WTC11 (cell line): ENCODE measurements at places on chromosomes 3 and 15.

DNA sequence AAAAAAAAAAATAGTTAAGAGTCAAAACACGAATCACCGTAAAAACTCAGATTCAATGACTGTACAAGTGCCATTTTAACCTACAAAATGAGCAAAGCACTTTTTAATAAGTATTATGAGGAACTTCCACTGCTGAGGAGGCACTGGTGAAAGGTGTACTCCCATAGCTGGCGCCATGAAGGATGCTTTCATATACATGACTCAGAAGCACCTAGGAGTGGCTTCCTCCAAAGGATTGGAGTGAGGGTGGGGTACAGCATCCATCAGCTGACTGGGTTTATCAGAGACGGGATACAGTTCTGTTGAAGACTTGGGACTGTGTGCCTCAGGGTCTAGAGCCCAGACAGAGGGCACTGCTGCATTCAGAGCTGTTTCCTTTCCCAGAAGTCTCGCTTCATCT lies 60.9 kb upstream of the MEX3B start:
- H3K4me1 ChIP-seq: peaks cover 3% of the 10 kb centered on the region; the same call in 1 of the 2 replicates
- H3K27ac ChIP-seq: no peak overlapping the region
- no peak for DNase-seq

DNA sequence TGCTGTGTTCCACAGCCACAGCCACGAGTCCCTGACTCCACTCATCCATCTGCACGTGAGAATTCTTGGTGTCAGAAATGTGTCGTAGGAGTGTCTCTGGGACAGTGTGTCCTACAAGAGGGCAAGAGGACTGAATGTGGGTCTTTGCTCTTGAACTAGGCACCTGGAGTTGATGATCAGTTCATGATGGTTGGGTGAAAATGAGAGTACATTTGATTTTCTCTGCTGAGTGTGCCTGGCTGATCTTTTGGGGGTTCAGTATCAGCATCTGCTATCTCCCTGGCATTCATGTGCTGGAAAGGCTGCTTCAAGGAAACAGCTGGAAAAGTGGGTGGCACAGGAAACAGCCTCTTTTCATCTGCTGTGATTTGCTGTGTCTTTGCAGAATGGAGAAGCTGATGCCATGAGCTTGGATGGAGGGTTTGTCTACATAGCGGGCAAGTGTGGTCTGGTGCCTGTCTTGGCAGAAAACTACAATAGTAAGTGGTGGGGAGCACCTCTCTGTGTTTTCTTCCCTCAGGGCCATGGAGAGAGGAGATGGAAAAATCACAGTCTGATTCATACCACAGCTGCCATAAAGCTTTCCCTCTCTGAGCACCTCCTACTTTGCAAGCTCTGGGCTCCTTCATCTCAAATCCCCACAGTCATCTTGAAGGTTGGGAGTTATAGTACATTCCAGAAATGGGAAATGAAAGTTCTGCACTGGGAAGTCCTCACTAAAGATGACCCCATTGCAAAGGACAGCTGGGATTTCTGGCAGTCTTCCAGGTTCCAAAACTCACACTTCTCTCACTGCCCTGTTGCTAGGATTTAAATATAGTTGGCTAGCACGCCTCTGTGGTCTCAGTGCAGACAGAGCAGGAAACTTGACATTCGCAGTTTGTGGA lies 17.8 kb downstream of the TF start:
- H3K36me3 ChIP-seq: no peaks in the 10 kb centered on the region
- H3K4me1 ChIP-seq: peaks cover 1% of the 10 kb centered on the region
- no peaks in the 10 kb centered on the region; the same call in 1 of the 2 replicates for H3K27me3 ChIP-seq
- no peak for DNase-seq
- H3K4me3 ChIP-seq: no peak overlapping the region

- H3K27ac ChIP-seq: 0 out of 2 replicates have a peak overlapping the region, but pooled peaks have one; percentile 54
- no peaks in the 10 kb centered on the region for H3K36me3 ChIP-seq
- no peak for DNase-seq
- peaks cover 21% of the 10 kb centered on the region for H3K4me1 ChIP-seq
- no peaks in the 10 kb centered on the region for H3K27me3 ChIP-seq
Observed at GRCh38 chr15:69315402-69316110, 16.8 kb downstream of the PAQR5 start.

DNA sequence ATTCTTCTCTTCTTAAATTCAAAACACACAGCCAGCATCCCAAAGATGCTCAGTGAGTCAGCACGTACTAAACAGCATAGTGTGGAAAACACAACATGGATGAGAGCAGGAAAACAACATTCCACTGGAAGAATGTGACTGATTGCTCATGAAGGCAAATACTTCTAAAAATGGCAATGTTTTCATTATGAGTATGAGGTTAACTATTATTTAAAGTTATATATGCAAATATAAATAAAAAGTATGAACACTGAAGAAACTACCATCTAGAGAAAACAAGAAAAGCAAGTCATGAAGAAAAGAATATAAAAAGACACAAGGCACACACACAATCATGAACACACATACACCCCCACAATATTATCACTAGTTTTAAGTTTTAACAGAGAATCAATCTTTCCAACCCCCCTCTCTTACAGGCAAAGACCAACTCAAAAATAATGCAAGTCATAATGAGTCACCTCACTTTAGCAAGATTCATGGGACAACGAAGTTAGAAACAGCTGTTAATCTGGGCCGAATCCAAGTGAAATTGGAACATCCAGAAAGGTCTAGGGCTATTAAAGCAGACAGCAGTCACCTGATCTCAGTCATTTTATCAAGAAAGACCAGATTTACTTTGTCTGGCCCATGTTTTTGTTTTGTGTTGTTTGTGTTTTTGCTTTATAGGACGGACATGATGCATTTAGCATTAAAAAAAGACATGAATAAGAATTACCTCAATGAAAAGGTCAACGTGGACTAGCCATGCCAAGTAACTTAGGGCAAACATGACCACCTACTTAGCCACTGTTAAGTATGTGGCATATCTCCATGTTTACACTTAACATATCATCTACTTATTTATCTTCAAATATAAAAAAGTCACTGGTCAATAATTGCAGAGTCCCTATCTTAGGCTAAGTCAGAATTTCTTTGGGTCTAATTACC lies 18.1 kb downstream of the GBE1 start:
- H3K36me3 ChIP-seq: no peaks in the 10 kb centered on the region
- H3K27me3 ChIP-seq: no peaks in the 10 kb centered on the region; the same call in 1 of the 2 replicates
- DNase-seq: no peak
- peaks cover 15% of the 10 kb centered on the region for H3K4me1 ChIP-seq
